ENCODE measurements at places on chromosomes 11 and 22. TPM values are rescaled to one million over a fixed set of nuclear protein-coding genes. Genes with fewer than 3 reads are reported as not detected.

GRCh38 chr22:19674129-19674928 is 40.0 kb upstream of the SEPTIN5 start:
- H3K4me3 ChIP-seq = no peak overlapping the region
- no peak for DNase-seq
- no peaks in the 10 kb centered on the region for H3K27me3 ChIP-seq
- H3K27ac ChIP-seq = no peak overlapping the region

DNA sequence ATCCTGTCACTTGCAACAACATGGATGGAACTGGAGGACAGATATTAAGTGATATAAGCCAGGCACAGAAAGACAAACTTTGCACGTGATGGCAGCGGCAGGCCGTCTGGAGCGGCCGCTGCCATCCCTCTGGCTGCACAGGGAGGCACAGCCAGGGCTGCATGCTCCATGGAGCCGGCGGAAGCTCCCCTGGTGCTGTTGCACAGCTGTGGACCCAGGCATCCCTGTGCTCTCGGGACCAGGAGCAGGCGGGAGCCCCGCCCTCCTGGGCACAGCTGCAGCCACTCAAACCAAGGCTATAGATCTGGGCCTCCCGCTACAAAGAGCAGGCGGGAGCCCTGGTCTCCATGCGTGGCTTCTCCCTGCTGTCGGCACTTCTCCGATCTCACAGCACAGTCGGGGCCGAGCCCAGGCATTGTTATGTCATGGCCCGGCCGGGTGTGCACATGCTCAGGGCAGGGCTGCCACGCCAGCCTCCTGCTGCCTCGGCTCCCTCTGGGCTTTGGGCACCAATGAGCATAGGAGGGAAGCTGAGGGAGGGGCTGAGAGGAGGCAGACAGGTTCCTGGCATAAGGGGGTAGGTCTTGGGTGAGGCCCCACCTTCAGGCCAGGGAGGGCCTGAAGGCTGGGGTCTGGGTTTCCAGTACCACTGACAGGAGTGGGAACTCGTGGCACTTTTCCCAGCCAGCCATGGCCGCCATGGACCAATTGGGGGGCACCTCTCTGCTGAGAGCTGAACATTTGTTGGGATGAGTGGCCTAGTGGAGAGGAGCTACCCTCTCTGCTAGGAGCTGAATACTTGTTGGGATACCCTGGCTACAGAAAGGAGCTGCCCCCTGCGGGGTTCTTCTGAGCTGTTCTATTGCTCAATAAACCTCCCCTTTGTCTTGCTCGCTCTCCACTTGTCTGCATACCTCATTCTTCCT is 16.7 kb downstream of the RRP8 start:
- peak overlapping the region; percentile 29 for H3K4me3 ChIP-seq
- no peaks in the 10 kb centered on the region for H3K27me3 ChIP-seq
- peaks cover 22% of the 10 kb centered on the region for H3K4me1 ChIP-seq
- H3K36me3 ChIP-seq = peaks cover 5% of the 10 kb centered on the region
- peak overlapping the region; percentile 59 for H3K27ac ChIP-seq

DNA sequence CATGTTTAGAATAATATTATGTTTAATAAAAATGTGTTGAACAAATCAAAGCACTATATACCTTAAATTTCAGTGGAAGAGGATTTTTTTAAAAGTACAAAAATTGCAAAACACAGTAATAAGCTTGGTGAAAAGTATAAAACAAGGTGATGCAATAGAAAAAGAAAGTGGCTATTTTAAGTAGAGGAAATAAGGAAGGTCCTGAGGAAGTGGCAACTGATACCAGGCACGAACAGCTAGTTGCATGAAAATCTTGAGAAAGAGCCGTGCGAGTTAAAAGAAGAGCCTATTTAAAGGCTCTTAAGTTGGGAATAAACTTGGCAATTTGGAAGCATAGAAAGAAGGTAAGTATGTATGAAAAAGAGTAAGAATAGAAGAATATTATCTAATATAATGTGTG is 1679.3 kb downstream of the LRRC4C start:
- no peak for DNase-seq
- H3K4me1 ChIP-seq = no peaks in the 10 kb centered on the region
- no peaks in the 10 kb centered on the region for H3K36me3 ChIP-seq

DNA sequence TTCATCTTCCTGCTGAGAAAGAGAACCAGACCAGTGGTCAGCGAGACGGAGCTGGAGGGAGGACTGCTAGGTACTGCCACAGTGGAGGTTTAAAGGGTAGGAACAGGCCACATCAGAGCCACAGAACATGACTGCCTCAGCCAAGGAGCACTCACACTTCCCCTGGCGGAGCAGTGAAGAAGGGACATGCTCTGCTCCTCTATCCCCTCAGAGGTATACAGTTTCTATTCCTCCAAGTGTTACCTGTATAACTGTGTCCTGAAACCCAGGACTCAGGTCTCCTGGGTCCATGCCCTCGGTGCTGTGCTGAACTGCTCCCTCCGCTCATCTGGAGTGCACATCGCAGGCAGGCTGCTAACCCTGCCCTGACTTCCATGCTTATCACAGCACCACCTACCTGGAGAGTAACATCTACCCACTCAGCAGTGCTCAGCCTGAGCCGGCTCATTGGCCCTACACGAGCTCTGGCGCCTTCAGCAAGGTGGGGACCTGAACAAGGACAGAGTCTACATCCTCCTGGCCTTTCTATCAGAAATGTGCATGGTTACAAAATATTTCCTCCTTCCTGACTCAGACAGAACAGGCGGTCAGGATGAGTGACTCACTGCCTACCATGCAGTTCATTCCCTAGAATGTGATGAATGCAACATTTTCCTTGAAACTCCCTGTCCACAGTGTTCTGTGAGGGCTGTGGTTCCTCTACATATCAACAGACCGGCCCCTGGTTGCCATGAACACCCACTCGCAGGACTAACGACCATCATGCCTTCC is 52.9 kb downstream of the C11orf58 start:
- H3K27ac ChIP-seq = no peak overlapping the region
- no peaks in the 10 kb centered on the region for H3K27me3 ChIP-seq
- H3K4me1 ChIP-seq = peaks cover 17% of the 10 kb centered on the region
- H3K4me3 ChIP-seq = no peak overlapping the region
- no peak for DNase-seq

DNA sequence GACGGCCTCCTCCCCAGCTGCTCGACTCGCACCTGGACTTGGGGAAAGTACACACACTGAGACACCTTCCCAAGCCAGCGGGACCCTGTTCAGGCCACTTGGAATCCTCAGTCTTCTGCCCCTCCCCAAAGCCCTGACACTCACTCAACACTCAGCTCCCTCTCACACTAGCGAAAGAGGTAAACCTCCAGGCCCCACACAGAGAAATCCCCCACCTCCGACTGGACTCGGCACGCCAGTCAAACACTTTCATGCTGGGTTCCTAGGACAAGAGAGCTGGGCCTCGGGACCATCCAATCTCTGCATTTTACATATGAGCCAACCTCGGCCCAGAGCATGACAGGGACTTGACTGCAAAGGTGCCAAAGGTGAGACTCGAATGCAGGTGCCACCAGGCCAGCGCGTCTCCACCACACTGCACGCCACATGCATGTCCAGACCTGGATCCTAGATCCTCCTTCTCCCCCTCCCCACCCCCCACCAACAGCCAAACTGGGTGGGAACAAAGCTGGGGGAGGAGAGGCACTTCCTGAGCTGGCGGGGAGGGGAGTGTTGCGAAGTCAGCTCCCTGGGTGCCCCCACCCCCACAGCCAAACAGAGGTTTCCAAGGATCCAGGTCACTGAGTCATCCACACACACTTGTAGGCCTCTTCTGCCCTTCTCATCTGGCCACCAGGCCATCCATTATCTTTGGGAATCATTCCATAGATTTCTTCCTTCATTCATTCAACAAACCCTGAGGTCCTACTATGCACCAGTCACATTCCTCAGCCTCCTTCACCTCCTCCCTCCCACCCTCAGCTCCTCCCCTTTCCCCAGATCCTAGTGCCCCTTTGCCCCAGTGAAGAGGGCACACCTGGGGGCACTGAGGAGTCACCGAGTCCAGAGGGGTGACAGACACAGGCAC is 10.7 kb upstream of the CD5 start:
- no peak for DNase-seq
- H3K4me1 ChIP-seq = no peaks in the 10 kb centered on the region
- H3K4me3 ChIP-seq = no peak overlapping the region
- H3K36me3 ChIP-seq = no peaks in the 10 kb centered on the region
- no peaks in the 10 kb centered on the region for H3K27me3 ChIP-seq

- H3K36me3 ChIP-seq = peaks cover 37% of the 10 kb centered on the region
- no peaks in the 10 kb centered on the region for H3K27me3 ChIP-seq
- peaks cover 28% of the 10 kb centered on the region for H3K4me1 ChIP-seq
- no peak for DNase-seq
- H3K4me3 ChIP-seq = peak overlapping the region; percentile 98
- peak overlapping the region; percentile 99 for H3K27ac ChIP-seq
These were observed 194 bp downstream of the SF1 start for GRCh38 chr11:64778223-64778472.

GRCh38 chr11:132999516-132999915 is 532.8 kb downstream of the OPCML start:
- peaks cover 29% of the 10 kb centered on the region for H3K27me3 ChIP-seq
- no peak overlapping the region for H3K27ac ChIP-seq
- H3K4me1 ChIP-seq = peaks cover 10% of the 10 kb centered on the region
- no peak overlapping the region for H3K4me3 ChIP-seq
- peak; percentile 36 for DNase-seq
- no peaks in the 10 kb centered on the region for H3K36me3 ChIP-seq

DNA sequence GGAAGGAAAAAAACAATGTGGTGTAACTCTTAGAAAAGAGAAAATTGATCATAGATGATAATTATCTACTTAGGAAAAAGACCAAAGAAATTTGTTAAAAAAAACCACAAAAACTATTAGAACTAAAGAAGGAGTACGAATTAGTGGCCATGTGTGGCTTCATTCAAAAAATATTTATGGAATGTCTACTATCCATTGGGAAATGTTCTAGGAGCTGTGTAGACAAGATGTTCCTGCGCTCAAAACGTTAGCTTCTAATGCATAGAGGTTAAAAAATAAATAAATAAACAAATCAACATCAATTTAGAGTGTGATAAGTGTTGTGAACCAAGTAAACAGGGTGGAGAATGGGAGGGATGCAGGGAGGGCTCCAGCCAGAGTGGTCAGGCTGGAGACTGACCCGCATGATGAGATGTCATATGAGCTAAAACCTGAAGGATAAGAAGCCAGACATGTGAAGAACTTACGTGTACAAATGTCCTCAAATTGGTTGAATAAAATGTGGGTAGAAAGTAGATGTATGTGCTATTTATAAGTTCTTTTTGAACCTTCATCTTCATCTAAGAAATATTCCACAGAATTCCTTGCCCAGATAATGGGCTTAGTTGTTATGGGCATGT is 4.3 kb upstream of the EXPH5 start:
- no peak for DNase-seq
- peaks cover 15% of the 10 kb centered on the region for H3K4me1 ChIP-seq
- H3K27ac ChIP-seq = no peak overlapping the region
- no peak overlapping the region for H3K4me3 ChIP-seq

DNA sequence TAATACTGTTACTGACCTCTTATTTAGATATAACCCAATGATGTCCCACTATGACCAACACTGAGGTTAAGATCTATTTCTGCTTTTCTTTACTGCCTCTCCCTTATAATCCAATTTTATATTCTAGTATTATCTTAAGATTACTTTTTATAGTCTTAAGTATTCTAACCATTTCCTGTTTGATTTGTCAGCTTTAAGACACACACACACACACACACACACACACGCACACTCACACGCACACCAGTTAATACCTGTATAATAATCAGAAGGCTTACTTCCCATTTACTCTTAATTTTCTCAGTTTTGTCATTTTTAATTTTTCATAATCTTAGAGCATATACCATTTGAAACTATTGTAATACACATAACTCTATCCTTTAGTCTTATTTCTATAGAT is 226.0 kb upstream of the C11orf87 start:
- no peaks in the 10 kb centered on the region for H3K36me3 ChIP-seq
- DNase-seq = no peak
- no peak overlapping the region for H3K27ac ChIP-seq
- H3K4me1 ChIP-seq = no peaks in the 10 kb centered on the region

DNA sequence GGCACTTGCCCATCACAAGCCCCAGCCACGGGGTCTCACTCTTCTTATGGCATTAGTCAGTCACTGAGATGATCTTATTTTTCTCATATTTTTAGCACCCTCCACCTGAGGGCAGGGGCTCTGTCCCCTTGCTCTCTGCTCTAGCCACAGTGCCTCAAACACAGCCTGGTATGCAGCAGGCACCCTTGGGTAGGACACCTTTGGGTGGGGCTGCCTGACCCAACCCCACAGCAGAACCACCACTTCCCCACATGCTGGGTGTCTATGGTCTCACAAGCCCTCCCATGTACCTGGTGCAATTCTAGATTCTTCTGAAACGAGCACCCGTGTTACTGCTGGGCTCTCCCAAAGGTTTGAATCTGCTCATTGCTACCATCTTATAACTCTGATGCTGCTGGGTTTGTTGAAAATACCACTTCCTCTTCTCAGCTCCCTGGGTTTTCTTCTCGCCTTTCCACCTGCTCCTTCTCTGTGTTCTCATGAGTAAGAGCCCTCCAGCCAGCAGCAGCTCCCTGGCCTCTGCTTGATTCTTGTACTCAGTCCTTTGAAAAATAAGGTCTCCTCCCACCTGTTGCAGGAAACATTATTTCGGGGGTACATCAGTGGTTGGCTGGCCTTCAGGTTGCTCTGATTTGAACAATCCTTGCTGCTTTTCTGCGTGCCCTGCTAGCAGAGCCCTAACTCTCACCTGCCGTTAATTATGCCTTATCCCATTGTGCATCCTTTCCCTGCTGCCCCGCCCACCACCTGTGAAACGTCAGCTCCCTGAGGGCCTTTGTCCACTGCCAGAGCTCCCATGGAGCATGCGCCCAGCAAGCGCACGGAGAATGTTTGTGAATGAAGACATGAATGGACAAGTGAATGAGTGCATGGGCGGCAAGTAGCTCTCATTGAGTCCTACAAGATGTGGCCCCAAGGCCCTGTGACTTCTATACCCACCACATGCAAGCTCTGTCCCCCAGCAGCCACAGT is 1181.6 kb downstream of the TBC1D22A start:
- H3K27me3 ChIP-seq = no peaks in the 10 kb centered on the region
- H3K36me3 ChIP-seq = no peaks in the 10 kb centered on the region
- no peak for DNase-seq
- no peak overlapping the region for H3K4me3 ChIP-seq

GRCh38 chr11:8709002-8709672 is 26.5 kb downstream of the RPL27A start:
- peak overlapping the region; percentile 56 for H3K27ac ChIP-seq
- DNase-seq = no peak
- no peaks in the 10 kb centered on the region for H3K4me1 ChIP-seq

GRCh38 chr11:26134481-26135355 is 197.2 kb upstream of the ANO3 start:
- no peaks in the 10 kb centered on the region for H3K4me1 ChIP-seq
- no peak overlapping the region for H3K27ac ChIP-seq
- no peak overlapping the region for H3K4me3 ChIP-seq
- peak; percentile 62 for DNase-seq
- no peaks in the 10 kb centered on the region for H3K27me3 ChIP-seq
- H3K36me3 ChIP-seq = no peaks in the 10 kb centered on the region

- H3K4me3 ChIP-seq = peak overlapping the region; percentile 59
- H3K27me3 ChIP-seq = peaks cover 47% of the 10 kb centered on the region
- no peaks in the 10 kb centered on the region for H3K36me3 ChIP-seq
- H3K4me1 ChIP-seq = peaks cover 15% of the 10 kb centered on the region
- DNase-seq = peak; percentile 91
- peak overlapping the region; percentile 72 for H3K27ac ChIP-seq
These were observed 18.7 kb upstream of the BDNF start for GRCh38 chr11:27718863-27719545.

Gene SERPING1
- total RNA-seq = 46.0 TPM

Gene MIOX
- not detected for total RNA-seq

Gene CXCR5
- not detected for total RNA-seq

Gene DRICH1
- not detected for total RNA-seq

Gene OR5AS1
- not detected for total RNA-seq

Gene VPREB3
- total RNA-seq = not detected

Gene PKDREJ
- not detected for total RNA-seq

Gene IGLL1
- total RNA-seq = not detected

Gene CNTN5
- 0.19 TPM for total RNA-seq
